ENCODE measurements at places on chromosomes 2 and 18.

DNA sequence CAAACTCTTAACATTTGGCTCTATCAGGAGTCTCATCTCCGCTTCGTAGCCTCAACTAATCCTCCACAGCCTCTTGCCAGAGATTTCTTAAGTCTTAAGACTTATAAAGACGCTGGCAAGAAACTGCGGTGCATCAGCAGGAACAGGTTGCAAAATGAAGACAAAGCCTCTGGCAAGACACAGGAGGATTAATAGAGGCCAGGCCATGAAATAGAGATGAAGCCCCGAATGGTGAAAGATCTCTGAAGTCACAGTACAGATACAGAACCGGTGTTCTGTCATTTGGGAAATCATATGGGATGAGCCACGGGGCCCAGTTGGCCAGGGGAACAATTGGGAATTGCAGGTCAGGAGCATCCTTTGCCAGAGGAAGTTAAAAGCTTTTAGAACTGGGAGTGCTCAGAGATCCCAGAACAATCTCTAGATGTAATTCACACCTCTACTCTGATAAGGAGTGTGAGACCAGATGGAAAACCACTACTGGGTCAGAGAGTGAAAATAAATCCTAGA lies 190.9 kb upstream of the FOSL2 start:
- no peak for DNase-seq

DNA sequence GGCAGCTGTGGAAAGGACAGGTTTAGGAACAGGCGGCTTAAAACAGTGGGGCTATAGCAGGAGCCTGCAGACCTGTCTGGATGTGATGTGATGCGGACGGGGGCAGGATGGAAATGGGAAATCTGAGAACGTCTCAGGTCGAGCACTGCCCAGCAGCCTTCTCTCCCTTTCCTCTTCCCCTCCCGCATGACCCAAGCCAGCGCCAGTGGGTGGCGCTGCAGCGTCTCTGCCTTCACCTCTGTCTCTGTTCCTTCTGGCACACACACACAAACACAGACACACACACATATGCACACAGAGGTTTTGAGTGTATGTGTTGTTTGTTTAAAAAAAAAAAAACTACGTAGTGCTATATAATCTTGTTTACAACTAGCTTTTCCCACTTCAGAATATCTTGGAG lies 82.0 kb upstream of the SLC66A3 start:
- no peak for DNase-seq

DNA sequence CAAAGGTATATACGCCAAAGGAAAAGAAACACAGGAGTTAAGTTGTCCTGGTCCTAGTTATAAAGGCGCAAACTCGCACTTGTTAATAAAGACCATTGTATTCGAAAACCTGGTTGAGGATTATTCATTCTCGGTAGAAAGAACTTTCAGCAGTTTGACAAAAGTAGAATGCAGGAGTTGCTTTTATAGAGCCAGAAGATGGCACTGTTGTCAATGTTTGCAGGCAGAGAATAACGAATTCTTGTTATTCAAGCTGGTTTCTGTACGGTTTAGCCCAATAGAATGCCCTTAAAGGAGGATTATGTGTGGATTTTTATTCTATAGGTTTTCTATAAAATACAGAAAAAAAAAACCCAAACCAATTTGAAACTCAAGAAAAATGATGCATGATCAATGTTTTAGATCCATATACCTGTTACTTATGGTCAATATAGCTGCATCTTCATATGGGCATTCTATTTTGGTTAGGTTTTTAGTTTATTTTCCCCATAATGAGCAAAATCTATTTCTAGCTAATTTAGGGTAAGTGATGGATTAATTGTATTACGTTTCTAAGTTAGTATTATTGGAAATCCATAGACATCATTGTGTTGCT lies 510.3 kb downstream of the PLCL1 start:
- DNase-seq, result no peak

DNA sequence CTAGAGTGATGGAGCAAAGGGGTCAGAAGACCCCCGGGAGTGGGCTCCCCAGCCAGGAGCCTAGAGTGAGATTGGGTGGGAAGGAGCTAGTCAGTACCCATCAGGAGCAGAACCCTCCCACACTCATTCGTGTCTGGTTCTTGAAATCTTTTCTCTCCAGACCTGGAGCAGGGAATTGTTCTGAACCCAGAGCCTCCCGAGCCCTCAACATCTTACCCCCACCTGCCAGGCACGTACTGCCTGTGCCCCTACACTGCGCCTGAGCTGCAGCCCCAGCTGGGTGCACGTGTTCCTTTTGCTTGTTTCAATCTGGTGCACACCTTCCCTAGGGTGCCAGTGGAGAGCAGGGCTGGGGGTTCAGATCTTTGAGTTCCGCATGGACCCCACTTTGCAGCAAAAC lies 52.6 kb downstream of the BCL2L11 start:
- no peak for DNase-seq

Measured in activated gamma-delta T cell (primary cell).